ENCODE measurements at places on chromosomes 2 and 18. TPM values are rescaled to one million over a fixed set of nuclear protein-coding genes. Genes with fewer than 3 reads are reported as not detected.

INHBB gene
- 0.50 TPM for total RNA-seq

DNA sequence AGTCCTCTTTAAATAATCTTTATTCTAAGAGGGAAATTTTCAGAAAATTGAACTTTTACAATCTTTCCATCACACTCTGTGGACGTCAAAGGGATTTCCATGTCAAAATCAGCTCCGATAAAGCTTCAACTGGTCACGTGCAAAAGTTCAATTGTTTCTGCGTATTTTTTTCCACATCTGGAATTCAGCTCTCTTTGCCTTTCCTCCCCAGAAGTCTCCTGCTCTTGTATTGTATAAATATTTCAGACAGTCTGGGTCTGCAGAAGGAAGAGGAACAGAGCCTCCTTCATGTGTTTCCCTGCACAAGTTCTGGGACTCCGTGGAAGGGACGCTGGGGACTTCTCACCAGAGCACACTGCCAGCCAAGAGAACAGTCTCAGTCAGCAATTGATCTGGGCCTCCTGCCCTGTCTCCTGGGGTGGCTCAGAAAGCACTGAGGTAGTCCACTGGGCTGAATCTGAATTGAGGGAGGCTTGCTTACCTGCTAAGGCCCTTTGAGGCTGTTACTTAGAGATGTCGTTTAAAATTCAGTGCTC lies 251.5 kb downstream of the TFCP2L1 start:
- DNase-seq = no peak

MOGAT1 gene
- not detected for total RNA-seq

CAPN14 gene
- 0.58 TPM for total RNA-seq

BMP10 gene
- not detected for total RNA-seq

GAREM2 gene
- 3.0 TPM for total RNA-seq

MROH2A gene
- total RNA-seq = not detected

- DNase-seq = no peak
These were observed 54.9 kb downstream of the SRD5A2 start for GRCh38 chr2:31525876-31526275.

- DNase-seq = no peak
These were observed 334.2 kb upstream of the NETO1 start for GRCh38 chr18:73201940-73202339.

MATN3 gene
- 7.6 TPM for total RNA-seq

- no peak for DNase-seq
These were observed 59.3 kb downstream of the CD8B2 start for GRCh38 chr2:106546391-106546990.

DNA sequence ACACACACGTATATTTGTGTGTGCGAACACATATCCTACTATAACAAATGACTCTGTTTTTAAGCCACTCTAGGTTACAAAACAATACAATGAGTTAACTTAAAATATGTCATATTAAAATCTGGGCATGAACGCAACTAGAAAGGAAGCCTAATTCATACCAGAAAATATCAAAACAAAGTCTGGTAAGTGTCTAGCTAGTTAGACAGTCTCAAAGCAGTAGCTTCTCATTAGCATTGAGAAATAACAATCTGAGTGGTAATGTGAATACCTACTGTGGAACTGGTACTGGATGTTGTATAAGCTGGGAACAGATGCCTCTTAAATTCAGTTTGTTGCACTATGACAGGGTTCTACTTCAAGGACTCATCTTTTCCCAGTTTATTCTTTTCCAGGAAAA lies 32.5 kb upstream of the WIPF1 start:
- DNase-seq = no peak

VAMP5 gene
- 28.5 TPM for total RNA-seq

- DNase-seq = no peak
These were observed 133.4 kb downstream of the PID1 start for GRCh38 chr2:229137639-229138038.

DNA sequence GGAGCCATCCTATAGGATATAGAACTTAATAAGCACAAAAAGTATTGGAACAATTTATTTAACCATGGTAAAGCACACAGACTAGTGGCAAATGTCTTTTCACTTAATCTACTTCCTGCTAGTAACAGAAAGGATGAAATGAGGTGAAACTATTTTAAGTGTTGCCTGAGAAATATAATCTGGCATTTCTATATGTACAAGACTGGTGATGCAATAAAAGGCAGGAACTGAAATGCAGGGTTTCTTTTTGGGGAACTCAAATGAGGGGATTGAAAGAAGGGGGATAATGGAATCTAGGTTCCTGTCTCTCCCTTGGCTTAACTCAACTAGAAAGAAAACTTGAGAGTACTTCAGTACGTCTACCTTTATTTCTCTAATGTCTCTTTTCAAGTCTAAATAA lies 122.3 kb downstream of the MEMO1 start:
- no peak for DNase-seq

- no peak for DNase-seq
These were observed 84.5 kb upstream of the ARHGAP28 start for GRCh38 chr18:6644836-6645627.

HNRNPA3 gene
- 47.5 TPM for total RNA-seq

- DNase-seq = no peak
These were observed 50.3 kb downstream of the ZBTB7C start for GRCh38 chr18:48358868-48359267.

PTPRN gene
- total RNA-seq = 3.8 TPM

DNA sequence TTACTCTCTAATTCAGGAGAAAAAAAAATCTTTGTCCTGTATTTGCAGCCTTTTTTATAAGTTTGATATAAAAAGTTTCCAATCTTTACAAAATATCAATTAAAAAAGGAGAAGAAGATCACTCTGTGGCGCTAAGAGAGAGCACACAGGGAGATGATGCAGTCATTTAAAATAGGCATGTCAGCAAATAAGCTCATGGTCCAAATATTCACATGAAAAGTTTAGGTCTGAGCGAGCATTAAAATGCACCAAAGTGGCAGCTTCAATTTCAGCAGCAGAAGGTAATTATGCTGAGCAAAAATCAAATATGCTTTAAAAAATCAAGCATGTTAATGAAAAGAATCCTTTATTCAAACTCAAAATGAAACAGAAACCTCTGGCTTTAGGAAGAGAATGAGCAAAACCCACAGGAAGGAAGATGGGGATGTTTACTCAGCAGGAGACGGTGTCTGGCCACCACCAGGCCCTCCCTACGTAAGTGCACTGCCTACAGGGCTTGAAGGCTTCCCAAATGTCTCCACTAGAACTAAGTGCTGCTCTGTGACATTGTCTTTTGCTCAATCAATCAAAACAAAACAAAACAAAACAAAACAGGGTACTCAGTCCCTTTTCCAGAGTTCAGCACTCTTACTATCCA lies 120.4 kb downstream of the L3MBTL4 start:
- no peak for DNase-seq

GRCh38 chr2:212288308-212288707 lies 250.3 kb downstream of the ERBB4 start:
- no peak for DNase-seq

- no peak for DNase-seq
These were observed 5.7 kb upstream of the HS1BP3 start for GRCh38 chr2:20656561-20656960.

CRYGC gene
- total RNA-seq = not detected

- DNase-seq = peak; percentile 7
These were observed 180.2 kb upstream of the DOK6 start for GRCh38 chr18:69220529-69220928.

DNA sequence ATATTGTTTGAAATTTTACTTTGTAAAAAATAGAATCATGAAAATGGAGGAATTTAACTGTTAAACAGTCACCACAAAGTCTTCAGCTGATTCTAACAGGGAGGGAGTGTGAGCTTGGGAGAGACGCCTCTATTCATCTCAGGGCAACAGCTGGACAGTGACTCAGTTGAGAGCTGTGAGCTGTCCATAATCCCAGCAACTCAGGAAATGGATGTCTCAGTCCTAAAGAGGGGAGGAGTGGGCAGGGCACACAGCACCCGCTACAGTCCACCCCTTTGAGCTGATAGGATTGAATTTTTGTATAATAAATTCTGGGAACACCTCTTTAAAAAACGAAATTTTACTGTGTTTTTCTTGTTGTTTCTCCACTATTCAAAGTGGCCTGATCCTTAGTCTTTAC lies 255.1 kb upstream of the THUMPD2 start:
- DNase-seq = no peak

- no peak for DNase-seq
These were observed 737.4 kb downstream of the BCL11A start for GRCh38 chr2:59816075-59816474.

KRTCAP3 gene
- total RNA-seq = 8.1 TPM

- DNase-seq = no peak
These were observed 53.7 kb downstream of the BCL11A start for GRCh38 chr2:60499651-60500265.

DNA sequence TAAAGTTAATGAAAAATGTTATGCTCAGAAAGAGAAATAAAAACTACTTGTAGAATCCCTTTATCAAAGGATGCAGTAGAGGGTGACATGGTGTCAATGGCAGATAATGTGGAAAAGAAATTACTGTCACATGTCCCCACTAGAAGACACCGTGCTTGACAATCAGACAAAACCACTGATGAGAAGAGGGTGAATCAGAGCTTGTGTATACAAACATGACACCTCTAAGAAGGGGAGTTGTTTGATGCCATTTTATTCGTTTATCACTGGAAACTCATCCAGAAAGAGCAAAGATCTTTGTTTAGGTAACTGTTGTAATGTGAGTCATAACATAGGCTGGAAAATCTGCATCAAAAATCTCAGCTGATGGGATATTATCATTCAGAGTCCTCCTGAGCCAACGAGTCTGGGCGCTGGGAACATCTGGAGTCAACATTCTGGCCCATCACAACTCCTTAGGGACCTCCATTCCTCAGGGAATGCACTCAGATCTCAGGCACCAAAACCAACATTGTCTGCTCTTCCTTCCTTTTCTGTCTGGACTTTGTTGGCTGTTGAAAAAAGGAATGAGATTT lies 49.5 kb upstream of the RAB12 start:
- DNase-seq = no peak

Data from kidney epithelial cell (primary cell).